ENCODE measurements at places on chromosomes 6 and 20. TPM values are rescaled to one million over a fixed set of nuclear protein-coding genes. Genes with fewer than 3 reads are reported as not detected.

DNA sequence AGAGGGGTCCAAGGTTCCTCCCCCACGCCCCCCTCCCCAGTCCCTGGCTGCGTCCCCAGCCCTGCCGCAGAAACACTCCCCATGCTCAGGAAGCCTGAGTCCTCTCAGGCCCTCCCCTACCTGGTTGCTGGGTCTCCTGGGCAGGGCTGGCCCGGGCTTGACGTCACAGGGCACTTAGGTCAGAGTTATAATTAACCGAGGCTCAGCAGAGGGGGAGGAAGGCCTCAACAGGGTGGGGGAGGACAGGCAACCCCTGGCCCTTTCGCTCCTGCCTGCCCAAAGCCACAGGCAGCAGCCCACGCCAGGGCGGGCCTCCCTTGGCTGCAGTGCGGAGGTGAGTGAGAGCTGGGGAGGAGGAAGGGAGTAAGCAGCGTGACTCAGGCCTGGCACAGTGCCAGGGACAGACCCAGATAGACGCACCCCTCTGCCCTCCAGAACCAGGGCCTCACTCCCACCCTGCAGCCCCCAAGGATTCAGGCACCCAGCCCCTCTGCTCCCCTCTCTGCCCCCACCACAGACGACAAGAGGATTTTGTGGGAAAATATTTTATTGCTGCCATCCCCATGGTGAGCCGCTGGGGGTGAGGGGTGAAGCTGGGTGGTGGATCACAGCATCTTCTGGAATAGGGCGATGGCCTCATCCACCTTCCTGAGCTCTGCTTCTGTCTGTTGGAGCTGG lies at the start of gene VWA7:
Gene VWA7 (minus strand): TSS at position 340 of the 678 bp plus-strand sequence. CDS start 549 bp downstream, outside the sequence.
- H3K4me1 ChIP-seq = peaks cover 3% of the 10 kb centered on the region
- no peak within 1 kb of the TSS for H3K4me3 ChIP-seq
- peaks cover 30% of the 10 kb centered on the region for H3K36me3 ChIP-seq
- peak within 1 kb of the TSS; percentile 26 for H3K27ac ChIP-seq
- H3K27me3 ChIP-seq = no peaks in the 10 kb centered on the region

GRCh38 chr6:160173806-160174527 lies 52.4 kb downstream of the SLC22A1 start:
- H3K36me3 ChIP-seq = no peaks in the 10 kb centered on the region
- no peak for DNase-seq
- no peak overlapping the region for H3K27ac ChIP-seq
- no peaks in the 10 kb centered on the region for H3K27me3 ChIP-seq
- peaks cover 4% of the 10 kb centered on the region for H3K4me1 ChIP-seq

GRCh38 chr20:41017448-41018042 lies 11.1 kb upstream of the TOP1 start:
- DNase-seq = no peak
- H3K27me3 ChIP-seq = no peaks in the 10 kb centered on the region
- H3K36me3 ChIP-seq = no peaks in the 10 kb centered on the region
- H3K4me1 ChIP-seq = 0 out of 2 replicates have a peak, but pooled peaks cover 2% of the 10 kb centered on the region
- no peak overlapping the region for H3K4me3 ChIP-seq

Gene FOXP4
- 13.3 TPM for total RNA-seq

DNA sequence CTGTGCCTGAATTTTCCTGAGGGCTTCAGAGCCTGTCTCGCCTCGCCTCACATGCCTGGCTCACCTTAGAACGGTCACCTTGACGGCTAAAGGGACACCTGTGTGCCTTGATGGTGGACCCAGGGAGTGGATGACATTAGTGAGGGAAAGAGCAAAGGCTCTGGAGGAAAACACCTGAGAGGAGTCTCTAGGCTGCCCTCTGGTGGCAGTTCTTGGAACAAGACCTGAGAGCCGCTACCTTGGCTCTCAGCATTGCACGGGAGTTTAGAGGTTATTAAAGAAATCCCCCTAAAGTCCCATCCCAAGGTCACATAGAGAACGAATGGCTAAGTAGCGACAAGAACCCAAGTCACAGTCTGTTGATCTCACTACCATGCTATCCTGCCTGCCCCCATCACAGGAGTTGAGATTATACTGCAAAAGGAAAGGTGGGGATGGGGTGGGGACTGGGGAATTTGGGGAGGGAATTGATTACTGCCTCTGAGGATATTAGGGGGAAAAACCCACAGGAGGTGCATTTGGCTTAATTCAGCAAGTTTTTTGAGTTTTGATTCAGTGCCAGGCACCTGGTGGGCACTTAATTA lies 7.9 kb upstream of the CDSN start:
- no peak overlapping the region for H3K4me3 ChIP-seq
- DNase-seq = peak; percentile 95
- no peaks in the 10 kb centered on the region for H3K36me3 ChIP-seq
- H3K4me1 ChIP-seq = peaks cover 3% of the 10 kb centered on the region

DNA sequence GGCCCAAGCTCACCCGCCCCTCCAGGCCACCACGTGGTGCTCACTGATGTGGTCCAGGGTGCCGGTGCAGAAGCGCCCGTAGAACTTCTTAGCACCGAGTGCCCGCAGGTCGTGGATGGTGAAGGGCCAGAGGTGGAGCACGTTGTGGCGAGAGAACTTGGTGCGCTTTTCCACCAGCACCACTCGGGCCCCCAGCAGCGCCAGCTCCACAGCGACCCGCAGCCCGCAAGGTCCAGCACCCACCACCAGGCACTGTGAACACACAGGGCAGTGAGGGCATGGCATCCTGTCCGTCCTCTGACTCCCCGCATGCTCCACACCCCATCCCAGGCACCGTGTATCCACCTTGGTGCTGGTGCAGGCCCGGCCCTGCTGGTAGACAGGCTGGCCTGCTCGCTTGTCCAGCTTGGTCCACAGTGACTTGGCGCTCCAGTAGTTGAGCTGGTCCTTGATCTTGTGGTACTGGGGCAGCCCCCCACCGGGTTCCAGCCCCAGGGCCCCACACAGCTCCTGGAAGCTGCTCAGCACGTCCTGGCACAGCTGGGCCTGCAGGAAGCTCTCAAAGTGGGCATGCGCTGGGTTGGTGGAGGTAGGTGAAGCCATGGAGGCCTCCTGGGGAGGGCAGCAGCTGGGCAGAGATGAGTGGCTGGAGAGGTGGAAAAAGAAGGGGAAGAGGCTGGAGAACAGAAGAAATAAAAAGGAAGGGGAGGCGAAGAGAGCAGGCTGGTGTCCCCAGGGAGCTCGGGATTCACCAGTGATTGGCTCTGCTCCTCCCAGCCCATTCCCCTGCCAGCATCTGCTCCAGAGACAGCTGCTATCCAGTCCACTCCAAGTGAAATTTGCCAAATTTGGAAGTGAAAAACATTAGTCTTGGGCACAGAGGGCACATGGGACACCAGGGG lies 1.7 kb downstream of the MICAL1 start:
- no peak for DNase-seq
- H3K4me1 ChIP-seq = peaks cover 14% of the 10 kb centered on the region
- no peak overlapping the region for H3K27ac ChIP-seq

- DNase-seq = no peak
- H3K4me3 ChIP-seq = no peak overlapping the region
- H3K27ac ChIP-seq = no peak overlapping the region
- H3K27me3 ChIP-seq = no peaks in the 10 kb centered on the region
- H3K36me3 ChIP-seq = no peaks in the 10 kb centered on the region
These were observed 91.0 kb upstream of the MCHR2 start for GRCh38 chr6:100084991-100085364.

Gene GLP1R
- 2.6 TPM for total RNA-seq

Gene ARMH2
- total RNA-seq = not detected

Gene SRXN1
- 15.8 TPM for total RNA-seq

GRCh38 chr6:9064156-9064555 lies 628.8 kb upstream of the SLC35B3 start:
- H3K27me3 ChIP-seq = no peaks in the 10 kb centered on the region
- DNase-seq = no peak
- H3K36me3 ChIP-seq = no peaks in the 10 kb centered on the region
- H3K4me1 ChIP-seq = no peaks in the 10 kb centered on the region
- H3K4me3 ChIP-seq = no peak overlapping the region

Gene NHLRC1
- total RNA-seq = 0.58 TPM

- peaks cover 6% of the 10 kb centered on the region for H3K4me1 ChIP-seq
- H3K27me3 ChIP-seq = no peaks in the 10 kb centered on the region
- no peak overlapping the region for H3K4me3 ChIP-seq
- no peak overlapping the region for H3K27ac ChIP-seq
These were observed 15.3 kb downstream of the GFOD1 start for GRCh38 chr6:13472099-13472498.

DNA sequence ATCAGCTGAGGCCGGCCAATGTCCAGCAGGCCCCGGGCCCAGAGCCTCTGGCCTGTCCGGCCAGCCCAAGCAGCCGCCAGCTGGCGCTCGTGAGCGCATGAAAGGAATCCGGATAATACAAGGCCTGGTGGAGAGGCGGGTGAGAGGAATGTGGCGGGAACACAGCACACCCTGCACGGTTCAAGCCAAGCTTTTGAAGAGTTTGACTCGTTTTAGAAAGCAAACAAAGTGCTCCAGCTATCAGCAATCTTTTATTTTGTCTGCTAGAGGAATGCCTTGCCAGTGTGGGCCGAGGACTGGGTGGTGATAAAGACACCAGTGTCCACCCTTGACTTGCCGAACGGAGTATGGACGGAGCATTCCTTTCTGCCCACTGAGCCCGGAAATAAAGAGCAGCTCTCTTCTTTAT lies 9.3 kb upstream of the NEDD9 start:
- H3K4me1 ChIP-seq = no peaks in the 10 kb centered on the region
- H3K36me3 ChIP-seq = no peaks in the 10 kb centered on the region
- H3K27me3 ChIP-seq = no peaks in the 10 kb centered on the region
- peak; percentile 91 for DNase-seq
- no peak overlapping the region for H3K4me3 ChIP-seq

GRCh38 chr6:90068264-90068663 lies 174.0 kb downstream of the GJA10 start:
- H3K4me1 ChIP-seq = peaks cover 5% of the 10 kb centered on the region
- H3K4me3 ChIP-seq = no peak overlapping the region
- no peak overlapping the region for H3K27ac ChIP-seq
- DNase-seq = no peak
- H3K27me3 ChIP-seq = no peaks in the 10 kb centered on the region

DNA sequence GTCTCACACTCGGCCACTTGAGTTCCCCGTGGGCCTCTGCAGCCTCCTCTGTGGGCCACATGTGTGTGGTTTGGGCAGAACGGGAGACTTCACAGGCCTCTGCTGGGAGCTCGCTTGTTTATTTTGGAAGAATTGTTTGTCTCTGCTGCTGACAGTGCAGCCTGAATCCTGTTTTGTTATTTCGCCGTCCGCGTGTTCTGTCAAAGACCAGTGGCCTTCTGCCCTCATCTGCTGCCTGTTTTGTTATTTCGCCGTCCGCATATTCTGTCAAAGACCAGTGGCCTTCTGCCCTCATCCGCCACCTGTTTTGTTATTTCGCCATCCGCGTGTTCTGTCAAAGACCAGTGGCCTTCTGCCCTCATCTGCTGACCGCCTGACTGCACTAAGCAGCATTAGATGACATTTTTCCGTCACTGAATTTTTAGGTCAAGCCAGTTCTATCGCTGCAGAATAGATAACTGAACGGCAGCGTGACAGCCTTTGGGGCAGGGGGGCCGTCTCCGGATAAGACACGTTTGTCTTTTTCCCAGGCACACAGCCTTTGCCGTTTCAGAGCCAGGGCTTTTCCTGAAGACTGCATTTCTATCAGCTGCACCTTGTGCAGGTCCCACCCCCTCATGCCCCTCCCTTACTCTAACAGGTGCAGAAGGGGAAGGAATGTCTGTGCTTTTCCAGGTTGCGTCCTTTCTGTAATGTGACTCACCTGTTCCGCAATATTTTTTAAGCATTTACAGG lies 158.5 kb upstream of the AFDN start:
- H3K27ac ChIP-seq = no peak overlapping the region
- 0 out of 2 replicates have a peak, but pooled peaks cover 2% of the 10 kb centered on the region for H3K4me1 ChIP-seq
- no peak for DNase-seq
- H3K27me3 ChIP-seq = no peaks in the 10 kb centered on the region

Gene CLIC5
- not detected for total RNA-seq

DNA sequence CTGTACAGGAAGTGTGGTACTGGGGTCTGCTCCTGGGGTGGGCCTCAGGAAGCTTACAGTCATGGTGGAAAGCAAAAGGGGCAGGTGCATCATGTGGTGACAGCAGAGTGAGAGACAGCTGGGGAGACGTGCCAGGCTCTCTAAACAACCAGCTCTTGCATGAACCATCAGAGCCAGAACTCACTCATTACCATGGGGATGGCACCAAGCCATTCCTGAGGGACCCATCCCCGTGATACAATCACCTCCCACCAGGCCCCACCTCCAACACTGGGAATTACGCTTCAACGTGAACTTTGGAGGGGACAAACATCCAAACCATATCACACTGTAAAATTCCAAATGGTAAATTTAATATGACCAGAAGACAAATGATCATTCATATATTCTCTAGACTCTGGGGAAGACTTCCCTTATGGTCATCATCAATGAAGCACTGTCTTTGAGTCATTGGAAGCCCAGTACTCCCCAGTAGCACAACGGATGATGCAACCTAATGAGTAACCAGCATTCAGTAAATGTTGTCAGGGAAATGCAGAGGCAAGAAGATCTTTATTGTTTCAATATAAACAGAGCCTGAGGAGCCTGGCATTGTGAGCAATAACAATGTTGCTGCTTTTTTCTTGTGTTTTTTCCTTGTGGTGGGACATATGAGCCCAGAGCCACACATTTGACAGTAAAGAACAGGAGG lies 48.2 kb upstream of the RALY start:
- no peaks in the 10 kb centered on the region for H3K27me3 ChIP-seq
- DNase-seq = no peak
- H3K36me3 ChIP-seq = no peaks in the 10 kb centered on the region
- H3K4me1 ChIP-seq = no peaks in the 10 kb centered on the region
- no peak overlapping the region for H3K4me3 ChIP-seq

Gene HINT3
- total RNA-seq = 7.7 TPM

DNA sequence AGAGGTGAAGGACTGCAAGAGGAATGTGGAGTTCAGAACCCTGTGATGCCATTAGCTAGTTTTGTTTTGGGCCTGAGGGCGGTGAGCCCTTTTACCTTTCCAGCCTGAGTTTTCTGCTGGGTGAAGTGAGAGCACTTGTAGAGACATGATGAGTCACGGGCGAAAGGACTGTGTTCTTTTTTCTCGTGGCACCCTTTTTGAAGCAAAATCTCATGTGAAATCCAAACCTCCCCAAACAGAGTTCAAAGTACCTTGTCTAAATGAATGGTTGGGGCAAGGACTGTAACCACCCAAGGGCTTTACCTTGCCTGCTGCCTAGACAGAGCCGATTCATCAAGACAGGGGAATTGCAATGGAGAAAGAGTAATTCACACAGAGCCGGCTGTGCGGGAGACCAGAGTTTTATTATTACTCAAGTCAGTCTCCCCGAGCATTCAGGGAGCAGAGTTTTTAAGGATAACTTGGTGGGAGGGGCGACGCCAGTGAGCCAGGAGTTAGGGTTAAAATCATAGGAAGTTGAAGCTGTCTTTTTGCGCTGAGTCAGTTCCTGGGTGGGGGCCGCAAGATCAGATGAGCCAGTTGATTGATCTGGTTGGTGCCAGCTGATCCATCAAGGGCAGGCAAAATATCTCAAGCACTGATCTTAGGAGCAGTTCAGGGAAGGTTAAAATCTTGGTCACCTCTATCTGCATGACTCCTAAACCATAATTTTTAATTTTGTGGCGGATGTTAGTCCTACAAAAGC lies 25.8 kb downstream of the SAMD5 start:
- H3K27me3 ChIP-seq = no peaks in the 10 kb centered on the region
- H3K4me3 ChIP-seq = no peak overlapping the region
- DNase-seq = no peak
- no peaks in the 10 kb centered on the region for H3K4me1 ChIP-seq
- H3K36me3 ChIP-seq = no peaks in the 10 kb centered on the region

Gene KCNQ5
- 1.3 TPM for total RNA-seq

GRCh38 chr6:137874204-137875057 lies 7.4 kb downstream of the TNFAIP3 start:
- 0 out of 2 replicates have a peak, but pooled peaks cover 4% of the 10 kb centered on the region for H3K36me3 ChIP-seq
- no peak overlapping the region for H3K4me3 ChIP-seq
- H3K4me1 ChIP-seq = peaks cover 2% of the 10 kb centered on the region
- DNase-seq = no peak
